ENCODE measurements at places on chromosomes 6 and 20. TPM values are rescaled to one million over a fixed set of nuclear protein-coding genes. Genes with fewer than 3 reads are reported as not detected.

PAK5 gene
- not detected for polyA plus RNA-seq

ZSWIM3 gene
- 3.1 TPM for polyA plus RNA-seq

MED20 gene
- polyA plus RNA-seq, result 4.2 TPM

AAR2 gene
- polyA plus RNA-seq, result 46.0 TPM

DNA sequence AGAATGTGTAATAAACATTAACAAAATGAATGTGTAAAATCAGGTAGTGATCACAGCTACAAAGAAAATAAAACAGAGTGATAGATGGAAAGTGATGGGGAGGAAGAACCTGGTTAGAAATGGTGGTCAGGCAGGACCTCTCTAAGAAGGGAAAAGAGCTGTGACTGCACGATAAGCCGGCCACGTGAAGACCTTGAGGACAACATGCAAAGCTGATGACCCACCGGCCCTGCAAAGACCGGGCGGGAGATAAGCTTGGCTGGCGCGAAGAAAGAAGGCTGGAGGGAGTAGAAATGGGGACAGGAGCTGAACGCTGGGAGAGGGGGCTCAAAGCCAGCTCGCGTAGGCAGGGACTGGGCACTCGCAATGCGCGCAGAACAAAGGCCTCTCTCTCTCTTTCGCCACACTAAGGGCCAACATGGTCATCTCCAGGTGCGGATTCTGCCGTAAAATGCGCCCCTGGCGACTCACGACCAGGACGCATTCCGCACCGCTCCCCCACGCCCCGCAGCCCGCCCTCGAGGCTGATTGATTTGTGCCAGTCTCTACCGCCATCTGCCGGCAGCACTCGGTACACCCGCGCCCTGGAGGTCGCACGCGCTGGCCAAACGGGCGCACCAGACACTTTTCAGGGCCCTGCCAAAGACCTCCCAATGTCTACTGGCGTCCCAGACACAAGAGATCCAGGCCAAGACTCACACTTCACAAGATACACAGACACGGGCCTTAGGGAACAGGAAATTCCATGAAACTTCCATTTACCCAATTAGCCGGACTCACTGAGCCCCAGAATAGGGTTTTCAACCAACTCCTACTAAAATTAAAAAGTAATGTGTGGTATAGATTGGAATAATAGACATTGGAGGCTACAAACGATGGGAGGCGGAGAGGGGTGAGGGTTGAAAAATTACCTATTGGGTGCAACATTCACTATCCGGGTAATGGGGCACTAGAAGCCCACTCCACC, 9.4 kb downstream of the DEFB132 start:
- peak; percentile 81 for DNase-seq

DNA sequence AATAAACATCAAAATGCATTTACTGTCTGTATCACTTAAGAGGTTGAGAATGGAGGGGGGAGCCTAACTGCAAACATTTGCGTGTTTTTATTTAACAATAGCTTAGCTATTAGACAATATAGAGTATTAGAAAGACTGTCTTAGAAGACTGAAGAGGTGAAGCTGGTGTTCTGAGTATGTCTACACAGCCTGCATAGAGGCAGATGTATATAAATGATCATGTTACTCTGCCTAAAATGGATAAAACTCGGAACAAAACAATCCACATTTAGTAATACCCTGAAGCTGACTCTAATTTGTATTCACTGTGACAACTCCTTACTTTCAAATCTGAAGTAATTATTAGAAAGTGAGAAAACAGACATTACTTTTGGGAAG, 181.9 kb downstream of the GMPR start:
- DNase-seq, result no peak

DNA sequence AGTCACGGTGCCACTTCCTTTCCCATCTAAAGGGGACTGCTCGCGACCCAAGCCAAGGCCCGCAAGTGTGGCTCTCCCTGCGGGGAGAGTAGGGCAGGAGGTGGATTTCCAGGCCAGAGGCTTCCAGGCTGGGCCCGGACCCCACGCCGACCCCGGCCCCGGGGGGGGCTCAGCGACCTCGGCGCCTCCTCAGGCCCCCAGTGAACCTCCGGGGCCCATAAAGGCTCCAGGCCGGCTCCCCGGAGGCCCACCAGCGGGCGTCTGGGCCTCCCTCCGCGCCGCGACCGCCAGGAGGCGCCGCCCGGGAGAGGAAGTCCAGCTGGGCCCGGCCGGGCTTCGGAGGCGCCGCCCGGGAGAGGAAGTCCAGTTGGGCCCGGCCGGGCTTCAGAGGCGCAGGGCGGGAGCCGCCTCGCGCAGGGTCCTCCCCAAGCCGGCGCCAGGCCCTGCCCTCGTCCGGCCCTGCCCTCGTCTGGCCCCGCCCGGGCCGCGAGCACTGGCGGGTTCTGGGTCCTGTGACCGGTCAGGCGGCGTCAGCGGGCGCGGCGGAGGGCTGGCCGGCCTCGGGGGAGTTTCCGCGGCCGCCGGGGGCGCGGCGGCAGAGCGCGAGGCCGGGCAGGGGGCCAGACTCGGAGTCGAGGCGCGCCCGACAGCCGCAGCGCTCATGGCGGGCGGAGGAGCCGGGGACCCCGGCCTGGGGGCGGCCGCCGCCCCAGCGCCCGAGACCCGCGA, at the start of gene RAB32:
Gene RAB32, plus strand, starts transcription at position 623 of the 729 bp plus-strand sequence. Its CDS starts 39 bp downstream, at position 662.
- no peak for DNase-seq
